ENCODE measurements at places on chromosomes 7 and 10. TPM values are rescaled to one million over a fixed set of nuclear protein-coding genes. Genes with fewer than 3 reads are reported as not detected.

Gene PROSER2
- 5.0 TPM for total RNA-seq

Gene KCNH2
- not detected for total RNA-seq

Gene RASSF4
- total RNA-seq = 6.1 TPM

Gene PLPP4
- 0.20 TPM for total RNA-seq

Gene MMS19
- total RNA-seq = 47.2 TPM

Gene FAM25G
- not detected for total RNA-seq

Gene AQP1
- total RNA-seq = 1.7 TPM

DNA sequence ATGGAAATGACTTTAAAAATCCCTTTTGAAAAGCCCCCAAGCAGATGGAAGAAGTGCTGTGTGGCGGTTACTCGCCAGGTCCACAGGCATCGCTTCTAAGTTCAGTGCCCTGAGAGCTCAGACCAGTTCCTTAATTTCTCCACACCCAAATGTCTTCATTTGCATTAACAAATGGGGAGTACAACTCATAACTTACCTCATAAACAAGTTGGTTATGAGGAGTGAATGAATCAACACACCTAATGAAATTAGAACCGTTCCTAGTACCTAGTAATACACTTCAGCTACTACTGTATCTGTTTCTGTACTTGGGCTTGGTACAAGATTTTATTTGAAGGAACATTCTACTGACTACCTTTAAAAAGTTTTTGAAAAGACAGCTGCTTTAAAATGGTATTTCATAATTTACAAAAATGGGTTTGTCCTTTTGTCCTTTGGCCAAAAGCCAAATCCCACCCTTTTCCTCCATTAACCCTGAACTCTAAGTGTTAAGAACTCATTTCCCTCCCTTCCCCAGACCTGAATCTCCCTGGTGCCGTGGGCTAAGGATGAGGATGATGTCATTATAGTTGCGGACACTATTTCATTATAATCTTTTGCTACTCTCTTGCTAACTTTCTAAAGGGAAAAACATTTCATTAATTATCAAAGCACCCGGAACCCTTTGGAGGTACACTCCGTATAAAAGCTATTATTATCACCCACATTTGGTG lies 221.5 kb upstream of the CELF2 start:
- DNase-seq = peak; percentile 6

GRCh38 chr7:147492606-147493005 lies 1098.0 kb upstream of the C7orf33 start:
- DNase-seq = no peak

- no peak for DNase-seq
These were observed 63.3 kb upstream of the ELMO1 start for GRCh38 chr7:37511915-37512314.

GRCh38 chr10:75403939-75404814 lies 2.6 kb upstream of the ZNF503 start:
- no peak for DNase-seq

DNA sequence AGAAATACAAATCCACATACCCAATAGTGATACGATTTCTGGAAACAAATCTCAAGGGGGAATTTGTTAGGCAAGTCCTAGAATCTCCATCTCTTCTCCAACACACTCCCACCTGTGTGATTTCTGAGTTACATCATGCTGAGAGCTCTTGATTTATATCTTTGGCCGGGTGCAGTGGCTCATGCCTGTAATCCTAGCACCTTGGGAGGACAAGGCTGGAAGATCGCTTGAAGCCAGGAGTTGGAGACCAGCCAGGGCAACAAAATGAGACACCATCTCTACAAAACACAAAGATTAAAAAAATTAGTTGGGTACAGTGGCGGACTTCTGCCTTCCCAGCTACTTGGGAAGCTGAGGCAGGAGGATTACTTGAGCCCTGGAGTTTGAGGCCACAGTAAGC lies 1.5 kb upstream of the MTPN start:
- DNase-seq = no peak

DNA sequence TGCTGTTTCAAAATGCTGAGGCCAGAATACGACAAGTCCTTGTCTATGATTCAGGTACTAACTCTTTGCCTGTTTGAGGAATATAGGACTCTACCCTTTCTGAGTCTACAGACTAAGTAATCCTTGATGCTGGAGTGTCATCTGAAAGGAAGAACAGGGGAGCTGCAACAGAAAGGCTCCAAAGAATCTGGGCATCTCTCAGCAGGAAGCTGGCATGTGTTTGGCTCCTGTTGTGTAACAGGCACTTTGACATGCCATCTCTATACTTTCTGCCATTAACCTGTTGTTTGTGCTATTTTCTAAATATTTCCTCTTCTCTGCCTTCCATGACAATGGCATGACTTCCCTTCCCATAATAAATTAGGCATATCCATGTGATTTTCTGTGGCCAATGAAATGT lies 409.5 kb downstream of the ADRA2A start:
- DNase-seq = no peak

DNA sequence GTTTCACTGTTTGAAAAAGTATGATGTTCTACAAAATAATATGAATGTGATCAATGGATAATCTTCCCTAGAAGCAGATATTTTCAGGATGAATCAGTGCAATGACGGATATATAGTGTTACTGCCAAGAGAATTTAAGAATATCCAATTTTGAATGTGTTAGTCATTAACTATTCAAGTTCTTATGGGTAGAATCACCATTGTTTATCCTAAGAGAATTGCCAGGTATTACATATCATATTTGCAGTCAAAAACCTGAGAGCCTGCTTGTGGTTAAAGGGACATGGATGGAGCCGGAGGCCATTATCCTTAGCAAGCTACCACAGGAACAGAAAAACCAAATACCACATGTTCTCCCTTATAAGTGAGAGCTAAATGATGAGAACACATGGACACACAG lies 26.9 kb downstream of the AHR start:
- DNase-seq = no peak

- no peak for DNase-seq
These were observed 5.8 kb upstream of the YAE1 start for GRCh38 chr7:39560408-39560807.

DNA sequence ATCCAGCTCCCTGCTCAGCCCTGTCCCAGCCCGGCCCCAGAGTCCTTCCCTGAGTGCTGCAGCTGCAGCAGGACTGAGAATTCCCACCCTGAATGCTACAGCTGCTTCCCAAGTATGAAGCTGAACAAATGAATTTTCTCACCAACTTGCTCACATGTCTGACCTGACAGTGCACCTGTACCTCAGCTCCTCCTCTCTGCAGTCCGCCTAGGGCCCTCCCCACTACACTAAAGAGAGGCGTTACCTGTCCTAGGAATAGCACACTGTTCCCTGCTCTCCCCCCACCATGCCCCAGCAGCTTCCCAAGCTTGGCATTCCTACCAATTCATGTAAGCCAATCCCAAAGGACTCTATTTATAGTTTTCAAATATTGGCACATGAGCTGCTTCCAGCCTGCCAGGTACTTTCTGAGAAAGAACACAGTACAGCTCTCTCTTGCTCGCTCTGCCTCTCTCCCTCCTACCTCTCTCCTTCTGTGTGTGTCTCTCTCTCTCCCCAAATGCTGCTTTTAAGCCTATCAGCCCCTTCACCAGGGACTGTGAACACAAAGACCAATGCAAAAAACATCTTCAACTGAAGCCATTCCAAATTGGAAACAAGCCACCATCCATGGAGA lies 400.1 kb downstream of the TNS3 start:
- no peak for DNase-seq

DNA sequence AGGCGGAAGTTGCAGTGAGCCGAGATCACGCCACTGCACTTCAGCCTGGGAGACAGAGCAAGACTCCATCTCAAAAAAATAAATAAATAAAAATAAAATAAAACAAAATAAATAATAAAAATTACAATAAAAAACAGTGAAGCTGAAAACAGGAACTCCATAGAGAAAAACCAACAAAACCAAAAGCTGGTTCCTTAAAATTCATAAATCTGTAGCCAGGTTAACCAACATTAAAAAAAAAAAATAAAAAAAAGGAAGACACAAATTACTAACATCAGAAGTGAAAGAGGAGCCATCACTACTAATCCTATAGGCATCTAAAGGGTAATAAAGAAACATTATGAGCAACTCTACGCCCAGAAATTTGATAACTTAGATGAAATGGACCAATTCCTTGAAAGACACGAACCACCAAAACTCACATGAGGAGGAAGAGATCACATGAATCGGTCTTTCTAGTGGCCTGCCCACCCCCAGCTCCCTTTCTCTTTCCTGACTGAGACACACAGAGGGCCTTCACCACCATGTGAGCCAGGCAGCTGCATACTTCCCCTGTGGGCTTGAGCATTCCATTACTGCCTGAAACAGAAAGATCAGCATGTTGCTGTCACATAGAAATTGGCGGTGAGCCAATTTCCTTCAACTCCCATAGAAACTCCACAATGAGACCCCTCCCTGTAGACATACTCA lies 208.7 kb downstream of the MAD1L1 start:
- DNase-seq = peak; percentile 52

- no peak for DNase-seq
These were observed 19.3 kb downstream of the AP5Z1 start for GRCh38 chr7:4794591-4795350.

GRCh38 chr10:60140651-60141632 lies 234.6 kb upstream of the CCDC6 start:
- DNase-seq = no peak

DNA sequence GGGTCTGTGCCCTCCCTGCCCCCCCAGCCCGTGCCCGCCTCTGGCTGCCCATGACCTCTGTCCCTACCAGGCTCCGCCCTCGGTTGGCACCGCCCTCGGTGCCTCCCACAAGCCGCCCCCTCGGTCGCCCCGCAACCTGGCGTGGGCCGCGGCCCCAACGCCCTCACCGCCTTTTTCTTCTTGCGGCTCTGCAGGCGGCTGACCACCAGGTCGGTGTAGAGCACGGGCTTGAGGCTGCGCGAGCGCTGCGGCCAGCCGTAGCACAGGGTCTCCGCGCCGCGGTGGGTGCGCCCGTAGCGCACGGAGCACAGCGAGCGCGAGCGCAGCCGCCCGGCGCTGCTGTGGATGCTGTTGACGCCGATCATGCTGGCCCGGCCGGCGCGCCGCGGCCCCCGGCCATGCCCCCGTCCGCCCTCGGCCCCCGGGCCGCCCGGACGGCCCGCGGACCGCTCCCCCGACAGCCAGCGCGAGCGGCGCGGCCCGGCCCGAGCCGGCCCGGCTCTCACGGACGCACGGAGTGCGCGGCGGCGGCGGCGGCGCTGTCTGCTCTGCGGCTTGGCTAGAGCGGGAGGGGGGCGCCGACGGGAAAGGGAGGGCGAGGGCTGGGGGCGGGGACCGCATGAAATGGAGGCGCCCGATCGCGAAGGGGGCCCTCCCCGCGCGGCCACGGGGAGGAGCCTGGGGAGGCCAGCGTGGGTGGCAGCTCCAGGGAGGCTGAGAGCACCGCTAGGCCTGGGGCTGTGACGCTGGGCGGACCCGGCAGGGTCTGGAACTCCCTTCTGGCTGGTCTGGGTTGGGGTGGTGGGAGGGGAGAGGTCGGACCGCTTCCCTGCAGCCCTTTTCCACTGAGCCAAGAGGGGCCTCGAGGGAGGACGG lies 9.6 kb downstream of the PSD start:
- peak; percentile 40 for DNase-seq

DNA sequence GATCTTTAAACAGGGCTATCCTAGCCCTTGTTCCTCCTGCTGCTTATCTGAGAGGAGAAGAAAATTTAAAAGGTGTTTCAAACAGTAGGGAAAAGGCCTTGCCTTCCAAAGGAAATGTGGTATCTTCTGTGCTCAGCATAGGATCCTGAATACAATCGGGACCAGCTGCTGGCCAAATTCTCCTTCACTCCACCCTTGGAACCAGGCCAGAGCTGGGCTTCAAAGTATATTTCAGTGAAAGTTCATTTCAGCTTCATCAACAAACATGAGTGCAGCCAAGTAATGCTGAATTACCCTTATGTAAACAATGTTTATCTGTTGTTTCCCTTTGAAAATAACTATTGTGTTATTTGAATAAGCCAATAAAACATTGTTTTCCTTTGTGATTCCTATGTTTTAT lies 146.5 kb upstream of the MEOX2 start:
- DNase-seq = peak; percentile 72

DNA sequence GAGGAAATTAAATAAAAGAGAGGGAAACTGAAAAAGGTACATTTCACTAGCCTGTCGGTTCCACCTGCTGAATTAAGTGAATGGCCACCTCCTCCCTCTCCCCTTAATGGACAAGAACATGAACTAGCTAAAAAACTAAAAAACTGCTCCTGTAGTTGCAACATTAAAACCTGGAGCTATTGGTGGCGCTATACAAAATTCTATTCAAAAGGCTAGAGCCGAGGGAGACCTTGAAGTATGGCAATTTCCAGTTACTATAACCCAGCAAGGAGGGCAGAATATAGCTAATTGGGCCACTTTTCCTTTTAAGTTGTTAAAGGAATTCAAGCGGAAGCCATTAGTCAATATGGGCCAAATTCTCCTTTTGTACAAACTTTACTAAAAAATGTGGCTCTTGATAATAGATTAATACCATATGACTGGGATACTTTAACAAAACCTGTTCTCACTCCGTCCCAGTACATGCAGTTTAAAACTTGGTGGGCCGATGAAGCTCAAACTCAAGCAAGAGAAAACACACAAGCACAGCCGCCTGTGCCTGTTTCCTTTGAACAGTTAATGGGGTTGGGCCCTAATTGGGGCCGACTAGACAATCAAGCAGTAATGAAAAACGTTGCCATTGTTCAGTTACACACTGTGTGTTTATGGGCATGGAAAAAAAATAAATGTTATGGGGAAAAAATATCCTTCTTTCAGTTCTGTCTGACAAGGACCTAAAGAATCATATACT lies 6.5 kb upstream of the CHST3 start:
- DNase-seq = no peak

DNA sequence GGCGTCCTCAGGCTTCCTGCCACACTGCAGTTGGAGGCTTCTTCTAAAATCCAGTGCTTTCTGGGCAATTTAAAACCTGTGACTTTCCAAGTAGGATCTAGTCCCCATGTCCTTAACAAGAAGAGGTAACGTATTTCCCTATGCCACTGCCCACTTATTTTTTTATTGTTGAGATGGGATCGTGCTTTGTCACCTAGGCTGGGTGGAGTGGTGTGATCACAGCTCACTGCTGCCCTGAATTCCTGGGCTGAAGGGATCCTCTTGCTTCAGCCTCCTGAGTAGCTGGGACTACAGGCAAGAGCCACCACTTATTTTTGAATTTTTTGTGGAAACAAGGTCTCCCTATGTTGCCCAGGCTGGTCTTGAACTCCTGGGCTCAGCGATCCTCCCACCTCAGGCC lies 63.4 kb downstream of the DAGLB start:
- no peak for DNase-seq
